Activated naive CD8-positive, alpha-beta T cell treated with anti-CD3 and anti-CD28 coated beads, Interleukin-2, amount 10 ng/mL, durations not matched to agents 7 days and 5 days (primary cell): ENCODE measurements at places on chromosomes 2 and 18.

DNA sequence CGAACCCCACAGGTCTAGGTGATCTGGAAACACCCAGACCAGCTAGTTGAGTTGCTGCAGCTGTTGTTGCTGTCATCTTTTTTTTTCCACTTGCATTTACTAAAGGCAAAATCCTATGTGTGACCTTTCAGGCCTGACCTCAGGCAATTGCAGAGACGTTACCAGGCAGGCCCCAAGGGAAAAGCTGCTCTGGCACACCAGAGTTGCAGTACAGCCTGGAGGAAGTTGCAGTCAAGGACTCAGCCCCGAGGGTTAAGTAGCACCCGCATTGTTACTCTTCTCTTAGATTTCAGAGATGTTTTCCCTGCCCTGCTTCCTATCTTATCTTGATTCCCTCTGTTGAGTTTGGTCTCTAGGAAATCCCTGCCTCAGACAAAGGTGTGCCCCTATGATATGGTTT lies 45.2 kb upstream of the SMAD2 start:
- DNase-seq: no peak

DNA sequence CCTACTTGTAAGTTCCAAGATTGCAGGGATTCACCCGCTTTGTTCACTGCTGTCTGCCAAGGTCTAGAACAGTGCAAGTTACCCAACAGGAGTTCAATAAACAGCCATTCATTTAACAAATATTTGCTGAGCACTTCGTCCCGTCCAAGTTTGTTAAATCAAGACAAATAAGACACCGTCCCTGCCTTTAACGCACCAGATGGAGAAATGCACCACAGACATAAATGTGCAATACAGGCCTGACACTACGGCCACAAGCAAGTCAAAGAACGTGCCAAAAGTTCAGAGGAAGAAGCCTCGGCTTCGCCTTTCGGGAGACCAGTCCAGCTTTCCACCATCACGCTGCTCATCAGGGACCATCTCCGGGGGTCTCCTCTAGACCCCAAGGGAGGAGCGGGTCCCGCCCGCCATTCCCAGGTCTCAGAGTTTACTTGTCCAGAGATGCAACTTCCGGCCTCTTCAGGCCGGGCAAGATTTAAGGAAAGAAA lies 429 bp downstream of the C2orf76 start:
- DNase-seq: no peak

GRCh38 chr2:10493634-10494281 lies 45.6 kb upstream of the ODC1 start:
- DNase-seq: peak; percentile 66

- DNase-seq: no peak
Observed at GRCh38 chr2:127614246-127614645, 31.7 kb upstream of the GPR17 start.

- no peak for DNase-seq
Observed at GRCh38 chr2:191020742-191021381, 6.9 kb upstream of the STAT1 start.

- DNase-seq: no peak
Observed at GRCh38 chr2:192218377-192218776, 23.6 kb upstream of the TMEFF2 start.

GRCh38 chr18:36157441-36157840 lies 27.7 kb downstream of the ELP2 start:
- no peak for DNase-seq
